ENCODE measurements at places on chromosomes 6 and 20.

GRCh38 chr20:11585752-11586352, 331.8 kb upstream of the BTBD3 start:
- DNase-seq, result no peak

DNA sequence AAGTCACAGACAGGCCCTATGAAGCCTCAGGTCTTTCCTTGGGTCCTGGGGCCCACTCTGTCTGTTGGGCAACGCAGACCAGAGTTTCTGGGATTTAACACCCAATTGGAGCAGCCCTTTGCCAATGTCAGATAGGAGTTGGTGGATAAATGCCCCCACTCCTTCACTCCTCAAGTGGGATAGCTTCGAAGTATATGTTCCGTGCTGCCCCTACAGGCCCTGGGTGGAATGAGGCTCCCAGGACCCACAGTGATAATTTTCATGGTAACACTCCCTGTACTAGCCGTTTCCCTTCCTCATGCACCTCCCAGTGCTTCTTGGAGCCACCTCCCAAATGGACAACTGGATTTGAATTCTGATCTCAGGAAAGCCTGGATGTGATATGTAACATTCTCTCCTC, 145.4 kb downstream of the FOXA2 start:
- no peak for DNase-seq

DNA sequence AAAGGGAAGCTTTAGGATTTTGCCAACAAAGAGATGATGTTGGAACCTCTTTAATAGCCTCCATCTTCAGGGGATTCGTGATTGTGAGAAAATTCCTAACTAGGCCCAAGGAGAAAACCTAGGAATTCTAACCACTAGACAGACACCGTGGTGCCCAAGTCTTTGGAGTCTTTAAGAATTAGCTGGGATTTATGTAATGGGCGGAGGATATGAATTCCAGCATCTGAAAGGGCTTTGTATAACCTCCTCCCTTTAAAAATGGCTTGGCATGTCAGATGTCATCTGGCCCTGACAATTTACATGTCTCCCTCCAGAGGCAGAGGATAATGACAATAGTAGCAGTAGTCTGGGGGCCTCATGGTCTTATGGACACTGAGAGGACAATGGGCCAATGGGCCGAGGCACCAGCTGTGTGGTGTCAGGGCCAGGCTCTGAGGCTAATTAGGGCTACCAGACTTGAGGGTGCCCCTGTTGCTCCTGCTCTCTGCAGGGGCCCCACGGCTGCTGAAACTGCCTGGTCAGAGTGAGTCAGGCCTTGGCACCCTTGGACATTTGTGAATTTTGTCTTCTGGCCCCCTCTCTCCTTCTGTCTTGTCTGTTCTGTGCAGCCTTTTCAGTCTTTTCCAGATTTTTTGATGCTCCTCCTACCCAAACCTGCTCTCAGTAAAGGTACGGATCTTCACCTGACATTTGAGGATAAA, 113.9 kb downstream of the EDN1 start:
- DNase-seq, result no peak

- no peak for DNase-seq
Measured at GRCh38 chr6:140581601-140582000, 1207.2 kb upstream of the CITED2 start.

- DNase-seq, result no peak
Measured at GRCh38 chr6:129525055-129525454, 184.9 kb downstream of the ARHGAP18 start.

GRCh38 chr20:739736-740135, 28.6 kb downstream of the SLC52A3 start:
- DNase-seq, result no peak

GRCh38 chr6:451847-452246, 60.3 kb downstream of the IRF4 start:
- DNase-seq, result no peak

GRCh38 chr6:127971945-127972391, 71.1 kb upstream of the THEMIS start:
- peak; percentile 14 for DNase-seq

GRCh38 chr6:168895102-168895812, 358.4 kb downstream of the THBS2 start:
- DNase-seq, result peak; percentile 65

DNA sequence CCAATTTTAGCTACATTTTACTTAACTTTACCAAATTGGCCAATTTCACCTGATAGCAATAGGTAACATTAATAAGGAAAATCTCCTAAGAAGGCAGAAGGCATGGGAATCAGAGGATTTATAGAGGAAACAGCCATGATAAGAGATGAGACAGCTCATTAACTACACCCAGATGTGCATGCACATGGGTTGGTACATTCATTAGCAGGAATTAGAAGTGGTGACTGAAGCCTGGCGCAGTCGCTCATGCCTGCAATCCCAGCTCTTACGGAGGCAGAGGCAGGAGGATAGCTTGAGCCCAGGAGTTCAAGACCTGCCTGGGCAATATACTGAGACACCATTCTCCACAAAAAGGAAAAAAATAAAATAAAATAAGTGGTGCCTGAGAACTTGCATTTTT, 173.5 kb downstream of the COL9A1 start:
- DNase-seq, result no peak

DNA sequence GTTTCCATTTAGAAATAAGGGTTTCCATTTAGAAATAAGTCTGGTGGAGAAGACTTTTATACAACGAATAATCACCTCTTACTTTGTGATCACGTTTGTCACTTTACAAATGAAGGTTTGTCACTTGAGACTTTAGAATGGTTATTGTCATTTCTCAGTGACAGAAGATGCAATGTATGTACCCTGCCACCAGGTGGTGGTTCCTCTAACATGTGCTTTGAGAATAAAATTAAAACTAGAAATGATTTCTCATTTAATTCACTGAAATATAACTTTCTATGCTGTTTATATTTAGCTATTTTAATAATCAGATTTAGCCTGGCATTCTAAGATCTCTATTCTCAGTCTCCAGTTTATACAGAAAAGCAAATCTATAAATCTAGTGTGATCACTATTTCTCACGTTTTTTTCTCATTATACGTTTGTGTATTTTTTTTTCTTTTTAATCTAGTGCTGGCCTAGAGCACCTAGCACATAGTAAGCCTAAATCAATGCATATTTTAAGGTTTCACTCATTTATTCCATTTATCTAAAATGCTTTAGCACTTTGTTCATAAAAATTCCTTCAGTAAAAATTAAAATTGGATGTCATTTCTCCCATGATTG, 57.4 kb upstream of the TFAP2D start:
- no peak for DNase-seq

GRCh38 chr20:53723621-53724020, 130.0 kb upstream of the ZNF217 start:
- DNase-seq, result no peak

GRCh38 chr6:16799279-16800193, 38.3 kb upstream of the ATXN1 start:
- no peak for DNase-seq

- no peak for DNase-seq
Measured at GRCh38 chr20:41111578-41111951, 25.8 kb upstream of the PLCG1 start.

DNA sequence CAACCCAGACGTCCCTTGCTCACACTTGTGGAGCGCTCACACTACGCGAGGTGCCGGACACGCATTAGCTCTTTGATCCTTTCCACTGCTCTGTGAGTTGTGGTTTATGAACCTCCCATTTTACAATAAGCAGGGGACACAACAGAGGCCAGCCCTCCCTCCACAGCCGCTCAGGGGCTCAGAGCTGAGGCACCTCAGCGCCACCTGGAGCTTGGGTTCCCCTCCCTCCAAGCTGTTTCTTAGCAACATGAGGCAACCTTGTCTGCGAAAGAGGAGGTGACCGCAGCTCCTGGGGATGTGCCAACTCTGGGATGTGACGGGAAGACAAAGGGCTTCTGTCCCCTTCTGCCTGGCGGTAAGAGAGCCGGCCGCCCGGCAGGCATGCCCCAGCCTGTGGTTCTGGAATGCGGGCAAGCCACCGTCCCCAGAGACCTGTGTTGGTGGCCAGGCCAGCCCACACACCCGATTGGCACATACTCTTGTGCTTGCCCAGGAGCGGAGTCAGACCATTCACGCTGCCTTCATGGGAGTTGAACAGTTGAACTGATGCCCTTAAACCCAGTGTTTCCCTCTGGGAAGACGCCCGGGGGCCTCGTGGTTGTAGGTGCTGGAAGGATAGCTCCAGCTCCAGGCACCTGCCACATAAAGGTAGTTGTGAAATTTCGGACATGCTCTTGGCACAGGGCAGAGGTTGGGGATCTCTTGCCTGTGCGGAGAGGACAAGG, 44.5 kb downstream of the RBM38 start:
- no peak for DNase-seq

- DNase-seq, result no peak
Measured at GRCh38 chr6:55963301-55963700, 87.9 kb upstream of the BMP5 start.

DNA sequence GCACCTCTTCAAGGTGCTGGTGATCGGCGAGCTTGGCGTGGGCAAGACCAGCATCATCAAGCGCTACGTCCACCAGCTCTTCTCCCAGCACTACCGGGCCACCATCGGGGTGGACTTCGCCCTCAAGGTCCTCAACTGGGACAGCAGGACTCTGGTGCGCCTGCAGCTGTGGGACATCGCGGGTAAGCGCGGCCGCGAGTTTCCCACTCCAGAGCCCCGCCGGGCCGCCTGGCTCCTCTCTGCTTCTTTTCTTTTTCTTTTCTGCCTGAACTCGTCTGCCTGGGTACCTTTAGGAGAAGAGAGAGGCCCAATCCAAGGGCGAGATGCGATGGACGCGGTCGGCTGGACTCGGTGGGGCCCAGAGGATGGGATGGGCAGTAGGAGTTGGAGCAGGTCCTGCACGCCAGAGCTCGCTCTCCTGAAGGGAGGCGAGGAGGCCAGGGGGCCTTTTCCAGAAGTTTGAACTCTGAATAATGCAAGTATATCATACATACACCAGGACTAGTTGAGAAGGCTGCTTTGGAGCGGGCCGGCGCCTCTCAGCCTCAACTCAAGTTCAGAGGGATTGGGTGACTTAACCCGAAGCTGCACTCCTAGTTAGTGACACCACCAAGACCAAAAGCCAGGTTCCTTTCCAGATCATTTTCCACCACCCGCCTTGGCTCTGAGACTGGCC, 445 bp downstream of the RAB32 start:
- no peak for DNase-seq

GRCh38 chr6:35161776-35162607, 20.9 kb upstream of the TCP11 start:
- no peak for DNase-seq

GRCh38 chr6:67885081-67886033, 749.7 kb upstream of the ADGRB3 start:
- no peak for DNase-seq

GRCh38 chr20:13638162-13638495, 603 bp downstream of the TASP1 start:
- no peak for DNase-seq

GRCh38 chr6:105765239-105765638, 320.9 kb upstream of the PRDM1 start:
- DNase-seq, result no peak

- DNase-seq, result no peak
Measured at GRCh38 chr20:61775423-61775822, 290.3 kb downstream of the TAF4 start.

DNA sequence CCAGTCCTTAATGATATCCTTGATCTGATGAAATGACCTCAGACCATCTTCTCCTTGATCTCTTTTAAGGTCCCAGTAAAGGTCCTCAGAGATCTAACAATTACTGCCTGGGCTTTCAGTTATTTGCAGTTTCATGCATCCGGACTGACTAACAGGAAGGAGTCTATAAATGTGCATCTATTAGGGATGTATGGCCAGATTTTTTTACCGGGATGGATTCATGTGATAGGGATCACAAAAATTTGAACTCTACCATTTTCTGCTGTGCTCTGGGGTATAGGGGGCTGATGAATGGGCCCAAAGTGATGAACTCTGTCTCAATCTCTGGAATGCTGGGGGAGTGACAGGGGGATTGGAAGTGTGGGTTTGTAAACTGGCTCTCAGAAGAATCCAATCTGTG, 36.2 kb upstream of the SCUBE3 start:
- DNase-seq, result no peak

DNA sequence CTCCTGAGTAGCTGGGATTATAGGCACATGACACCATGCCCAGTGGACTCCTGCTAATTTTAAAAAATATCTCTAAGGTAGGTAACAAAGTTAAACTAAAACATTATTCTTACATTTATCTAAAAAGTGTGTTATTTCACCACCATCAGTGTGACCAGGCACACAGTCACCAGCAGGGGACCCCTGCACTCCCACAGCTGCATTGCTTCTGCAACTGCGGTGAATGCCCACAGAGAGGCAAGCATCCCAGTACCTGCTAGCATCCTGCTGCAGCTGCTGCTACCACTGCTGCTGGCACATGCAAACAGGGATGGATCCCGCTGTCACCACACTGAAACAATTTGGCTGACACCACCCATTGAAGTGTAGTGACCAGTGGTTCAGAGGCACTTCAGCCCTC, 21.9 kb upstream of the EPB41L2 start:
- DNase-seq, result no peak

- DNase-seq, result no peak
Measured at GRCh38 chr6:3757241-3757641, 5.7 kb upstream of the PXDC1 start.

DNA sequence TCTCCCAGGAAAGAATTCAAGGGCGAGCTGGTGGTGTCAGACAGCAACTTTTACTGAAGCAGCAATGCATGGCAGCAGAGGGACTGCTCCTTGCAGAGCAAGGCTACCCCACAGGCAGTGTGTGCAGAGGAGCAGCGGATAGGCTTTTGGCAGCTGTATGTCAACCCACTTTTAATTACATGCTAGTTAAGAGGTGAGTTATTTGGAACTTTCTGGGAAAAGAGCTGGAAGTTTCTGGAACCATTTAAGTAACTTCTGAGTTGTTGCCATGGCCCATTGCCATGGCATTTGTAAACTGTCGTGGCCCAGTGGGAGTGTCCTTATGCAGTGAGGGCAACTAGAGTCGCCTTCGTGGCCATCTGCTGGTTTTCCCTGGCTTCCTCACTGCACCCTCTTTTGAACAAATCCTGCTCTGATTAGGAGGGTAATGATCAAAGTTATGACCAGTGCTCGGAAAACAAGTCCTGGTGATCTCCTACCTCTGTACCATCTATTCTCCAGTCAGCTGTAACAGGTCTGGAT, 34.0 kb downstream of the BPIFB4 start:
- no peak for DNase-seq

DNA sequence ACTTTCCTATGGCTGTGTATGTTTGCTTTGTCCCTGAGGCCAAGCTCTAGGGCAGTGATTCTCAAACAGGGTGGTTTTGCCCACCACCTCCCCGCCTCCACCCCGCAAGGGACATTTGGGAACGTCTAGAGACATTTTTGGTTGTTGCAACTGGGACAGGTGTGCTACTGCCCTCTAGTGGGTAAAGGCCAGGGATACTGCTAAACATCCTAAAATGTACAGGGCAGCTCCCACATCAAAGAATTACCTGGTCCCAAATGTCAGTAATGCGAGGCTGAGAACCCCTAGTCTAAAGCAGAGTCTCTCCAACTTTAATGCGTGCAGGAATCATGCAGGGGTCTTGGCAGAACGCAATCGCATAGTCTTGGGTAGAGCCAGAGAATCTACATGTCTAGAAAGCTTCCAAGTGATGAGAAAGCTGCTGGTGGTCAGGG, 5.1 kb downstream of the KCNS1 start:
- DNase-seq, result peak; percentile 19

- no peak for DNase-seq
Measured at GRCh38 chr20:4081421-4081820, 66.1 kb upstream of the RNF24 start.

Data from activated CD8-positive, alpha-beta memory T cell treated with anti-CD3 and anti-CD28 coated beads for 1 hour (primary cell).